NCI-H1694 treated with DMSO at 0.1 percent for 48 hours (cell line): ENCODE measurements at places on chromosomes 1 and 21.
A peak's percentile ranks its signal among the peaks of the same experiment; 100 is the strongest.

DNA sequence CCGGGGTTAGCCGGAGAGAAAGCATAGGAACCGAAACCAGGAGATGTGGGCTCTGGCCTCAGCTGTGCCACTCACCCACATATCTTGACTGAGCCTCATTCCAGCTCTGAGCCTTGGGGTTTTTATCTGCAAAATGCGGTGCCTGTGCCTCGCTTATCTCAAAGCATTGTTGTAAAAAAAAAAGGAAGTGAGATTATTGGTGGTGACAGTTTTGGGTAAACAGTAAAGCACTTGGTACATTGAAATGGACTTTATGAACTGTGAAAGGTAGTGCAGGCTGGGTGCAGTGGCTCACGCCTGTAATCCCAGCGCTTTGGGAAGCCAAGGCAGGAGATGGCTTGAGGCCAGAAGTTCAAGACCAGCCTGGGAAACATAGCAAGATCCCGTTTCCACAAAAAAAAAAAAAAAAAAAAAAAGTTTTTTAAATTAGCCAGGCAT, 3.8 kb downstream of the PTAFR start:
- no peak for DNase-seq

DNA sequence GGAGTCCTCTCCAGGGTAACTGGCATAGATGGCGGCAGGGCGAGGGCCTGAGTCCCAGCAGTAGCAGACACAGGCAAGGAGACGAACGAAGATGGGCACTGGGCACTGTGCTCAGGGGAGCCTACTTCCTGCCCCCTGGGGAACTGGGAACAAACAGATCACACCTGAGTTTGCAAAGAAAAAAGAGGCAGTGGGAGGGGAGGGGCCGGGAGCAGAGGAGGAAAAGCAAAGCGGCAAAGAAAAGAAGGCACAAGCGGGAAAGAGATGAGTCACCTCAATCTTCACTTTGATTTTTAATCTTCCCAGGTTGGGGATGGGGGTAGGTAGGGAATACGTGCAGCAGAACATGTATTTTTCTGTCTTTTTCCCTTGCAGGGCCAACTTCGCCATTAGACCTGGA, 44.0 kb downstream of the ZSCAN20 start:
- DNase-seq: no peak

DNA sequence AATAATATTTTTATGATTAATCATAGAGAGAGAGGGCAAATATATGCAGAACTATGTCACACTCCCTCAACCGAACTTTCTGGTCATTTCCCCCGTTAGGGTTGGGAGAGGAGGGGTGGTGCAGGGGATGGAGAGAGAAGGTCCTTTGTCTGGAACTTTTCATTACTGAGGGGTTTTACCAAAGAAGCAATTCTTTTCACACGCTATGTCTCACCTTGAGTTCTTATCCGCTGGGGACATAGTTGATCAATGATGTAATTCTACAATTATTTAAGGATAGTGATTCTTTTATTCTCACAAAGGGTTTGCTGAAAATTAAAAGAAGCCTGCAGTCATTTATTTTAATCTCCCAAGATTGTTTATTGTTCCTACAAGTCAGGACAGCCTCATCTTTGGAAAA, 98.3 kb upstream of the RUNX1 start:
- DNase-seq: no peak

- no peak for DNase-seq
These were observed 364.6 kb downstream of the DISC1 start for GRCh38 chr1:231991231-231991630.

DNA sequence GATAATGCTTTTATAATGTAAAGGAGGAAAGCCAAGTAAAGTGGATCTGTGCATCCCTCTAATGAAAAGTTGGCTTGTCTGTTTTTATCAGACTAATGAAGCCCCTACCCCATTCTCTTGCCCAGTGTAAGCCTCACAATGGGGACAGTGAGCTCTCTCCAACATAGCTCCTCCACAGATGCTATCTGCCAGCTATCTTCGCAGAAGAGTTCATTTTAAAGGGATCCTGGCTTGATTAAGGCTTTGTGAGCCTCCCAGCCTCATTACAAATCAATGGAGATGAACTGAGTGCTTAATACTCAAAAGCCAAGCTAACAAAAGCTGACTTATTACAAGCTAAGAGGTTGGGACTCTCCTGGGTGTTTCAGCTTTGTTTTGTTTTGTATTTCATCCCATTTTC, 514.7 kb downstream of the NUF2 start:
- DNase-seq: no peak

- DNase-seq: peak; percentile 58
These were observed 482 bp downstream of the SLC2A5 start for GRCh38 chr1:9068981-9069325.

DNA sequence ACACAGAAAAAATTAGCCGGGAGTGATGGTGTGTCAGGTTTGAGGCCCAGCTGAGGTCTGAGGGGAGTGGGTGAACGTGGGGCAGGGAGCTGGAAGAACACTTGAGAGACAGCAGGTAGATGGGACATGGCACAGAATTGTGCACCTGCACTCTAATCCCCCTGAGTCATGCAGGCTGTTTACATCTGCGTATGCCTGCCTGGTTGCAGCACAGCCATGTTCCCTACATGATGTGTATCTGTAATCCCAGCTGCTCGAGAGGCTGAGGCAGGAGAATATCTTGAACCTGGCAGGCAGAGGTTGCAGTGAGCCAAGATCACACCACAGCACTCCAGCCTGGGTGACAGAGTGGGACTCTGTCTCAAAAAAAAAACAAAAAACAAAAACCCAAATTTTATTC, 44.8 kb downstream of the ATP5PO start:
- no peak for DNase-seq
